ENCODE measurements at places on chromosomes 3 and 15.

- no peak for DNase-seq
Measured at GRCh38 chr3:195212033-195212748, 58.8 kb downstream of the XXYLT1 start.

DNA sequence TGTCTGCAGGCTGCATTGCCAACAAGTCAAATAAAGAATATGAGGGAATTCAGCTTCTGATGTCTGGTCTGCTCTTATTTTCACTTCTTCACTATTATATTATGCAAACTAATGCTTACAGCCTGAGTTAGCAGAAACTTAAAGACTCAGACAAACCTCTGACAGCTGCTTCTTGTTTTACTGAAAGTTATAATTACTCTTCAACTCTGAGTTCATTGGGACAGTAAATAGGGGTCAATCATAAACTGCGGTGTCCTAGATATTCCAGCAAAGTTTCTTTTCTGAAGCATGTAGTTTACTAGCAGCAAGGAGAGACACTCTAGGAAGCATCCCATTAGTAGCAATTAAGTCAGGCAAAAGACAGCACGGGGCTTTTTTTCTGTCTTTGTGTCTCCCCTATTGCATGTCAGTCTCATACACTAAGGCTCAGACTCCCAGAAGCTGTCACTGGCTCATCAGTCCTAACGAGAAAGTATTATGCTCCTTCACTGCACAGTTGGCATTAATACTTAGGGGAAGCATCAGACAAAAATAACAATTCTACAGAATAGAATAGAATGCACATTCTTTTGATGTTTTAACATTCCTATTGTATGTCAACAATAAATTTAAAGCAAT is 1060.8 kb downstream of the ROBO1 start:
- DNase-seq: no peak

DNA sequence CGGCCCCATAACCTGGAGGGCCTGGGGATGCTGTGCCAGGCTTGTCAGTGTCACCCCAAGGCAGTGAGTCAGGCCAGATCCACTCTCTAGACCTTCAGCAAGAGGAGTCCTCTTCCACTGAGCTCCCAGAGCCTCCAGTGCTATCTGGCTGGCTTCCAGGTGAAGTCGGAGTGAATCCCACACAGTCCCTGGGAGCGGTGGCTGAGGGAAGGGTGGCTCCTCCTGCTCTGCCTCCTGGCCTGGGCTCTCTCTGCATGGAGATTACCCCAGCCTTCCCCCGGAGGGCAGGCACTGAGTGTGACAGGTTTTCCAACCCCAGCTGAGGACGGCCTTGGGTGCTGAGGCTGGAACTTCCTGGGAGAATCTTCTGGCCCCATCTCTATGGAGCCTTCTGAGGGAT is 82.7 kb downstream of the EPHB1 start:
- DNase-seq: no peak

DNA sequence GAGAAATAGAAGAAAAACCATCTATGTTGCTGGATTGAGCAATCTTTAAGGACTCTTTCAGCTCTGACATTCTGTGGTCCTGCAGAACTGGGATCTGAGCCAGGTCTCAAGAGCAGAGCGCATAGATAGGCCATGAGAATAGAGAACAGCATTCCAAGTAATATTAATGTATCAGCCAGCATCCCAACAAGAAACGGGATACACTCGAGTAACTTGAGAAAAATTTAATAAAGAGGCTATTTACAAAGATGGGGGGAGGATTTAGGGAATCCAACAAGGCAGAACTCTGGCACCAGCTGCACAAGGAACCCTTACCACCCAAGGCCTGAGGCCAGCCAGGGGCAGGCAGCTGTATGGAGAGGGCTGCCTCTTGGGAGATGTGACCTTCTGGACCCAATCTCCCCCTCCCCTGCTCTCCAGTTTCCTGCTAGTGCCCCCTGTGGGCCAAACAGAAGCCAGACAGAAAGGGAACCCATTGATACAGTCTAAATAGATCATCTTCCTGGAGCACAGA is 8.2 kb downstream of the TMOD2 start:
- DNase-seq: no peak
